ENCODE measurements at places on chromosomes 16 and 17. TPM values are rescaled to one million over a fixed set of nuclear protein-coding genes. Genes with fewer than 3 reads are reported as not detected.

The ARL6IP1 gene
- 20.1 TPM for polyA plus RNA-seq

The SKAP1 gene
- polyA plus RNA-seq, result not detected

The KCNJ12 gene
- 5.2 TPM for polyA plus RNA-seq

The ITGAD gene
- 0.05 TPM for polyA plus RNA-seq

The TP53TG3B gene
- polyA plus RNA-seq, result not detected

The RHBDL3 gene
- polyA plus RNA-seq, result not detected

The PDILT gene
- polyA plus RNA-seq, result not detected

The SHISA9 gene
- polyA plus RNA-seq, result 0.13 TPM

The KRT31 gene
- polyA plus RNA-seq, result 0.23 TPM

The FLII gene
- 379 TPM for polyA plus RNA-seq

The MT1F gene
- polyA plus RNA-seq, result 1.1 TPM

GRCh38 chr17:62052765-62053338 is 12.2 kb downstream of the MED13 start:
- DNase-seq, result no peak

- DNase-seq, result no peak
Measured at GRCh38 chr17:43791589-43791988, 11.4 kb downstream of the CFAP97D1 start.

GRCh38 chr17:45906927-45907622 is 12.7 kb downstream of the MAPT start:
- DNase-seq, result no peak

DNA sequence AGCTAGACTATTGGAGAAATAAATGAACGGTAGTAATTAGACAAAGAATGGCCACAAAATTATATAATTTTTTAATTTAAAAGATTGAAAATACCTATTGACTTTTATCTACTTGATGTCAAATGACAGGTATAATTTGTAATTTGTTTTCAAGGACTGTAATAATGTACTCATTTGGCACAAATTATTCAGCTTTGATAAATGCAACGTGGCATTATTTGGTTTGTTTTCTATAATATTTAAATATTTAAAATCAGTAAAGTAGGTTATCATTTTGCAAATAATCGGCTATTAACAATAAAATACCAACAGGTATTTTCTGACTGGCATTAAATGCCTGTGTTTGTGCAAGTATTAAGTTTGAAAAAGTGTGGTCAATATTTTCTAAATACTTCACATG is 60.6 kb downstream of the CDH11 start:
- DNase-seq, result no peak

DNA sequence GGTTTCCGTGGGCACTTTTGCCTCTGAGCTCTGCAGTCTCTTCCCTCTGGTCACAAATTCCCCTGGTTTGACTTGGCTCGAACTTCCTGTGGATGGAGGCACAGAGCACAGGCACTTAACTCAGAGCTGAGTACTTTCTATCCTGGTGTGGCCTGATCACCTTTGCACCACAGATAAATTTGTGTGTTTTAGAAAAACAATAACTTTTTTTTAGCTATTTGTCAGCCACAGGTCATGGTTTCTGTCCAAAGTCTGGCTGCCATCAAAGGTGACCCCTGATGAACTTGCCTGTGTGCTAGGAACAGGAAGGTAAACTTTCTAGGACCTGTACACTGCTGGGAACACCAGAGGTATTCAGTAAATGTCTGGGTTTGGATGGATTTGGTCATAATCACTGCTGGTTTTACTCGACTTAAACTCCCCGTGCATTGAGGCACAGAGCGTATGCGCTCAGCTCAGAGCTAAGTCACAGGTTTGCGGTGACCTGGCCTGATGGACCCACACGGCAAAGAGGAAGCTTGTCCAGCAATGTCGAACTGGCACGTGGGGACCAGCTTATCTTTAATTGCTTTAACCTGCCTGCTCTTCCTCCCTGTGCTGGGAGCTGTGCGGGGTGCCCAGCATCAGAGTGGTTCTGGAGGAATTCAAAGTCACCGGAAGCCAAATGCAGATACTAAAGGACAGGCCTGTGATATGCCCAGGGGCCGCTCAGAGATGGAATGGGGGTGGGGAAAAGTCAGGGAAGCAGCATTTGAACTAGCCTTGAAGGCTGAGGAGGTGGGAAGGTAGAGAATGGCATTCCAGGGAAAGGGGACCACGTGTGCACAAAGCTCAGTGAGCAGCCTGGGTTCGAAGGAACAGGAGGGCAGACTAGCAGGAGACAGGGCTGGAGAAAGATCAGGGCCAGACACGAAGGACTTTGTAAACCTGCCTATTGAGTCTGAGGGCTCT is 12.9 kb downstream of the SLC13A5 start:
- no peak for DNase-seq

DNA sequence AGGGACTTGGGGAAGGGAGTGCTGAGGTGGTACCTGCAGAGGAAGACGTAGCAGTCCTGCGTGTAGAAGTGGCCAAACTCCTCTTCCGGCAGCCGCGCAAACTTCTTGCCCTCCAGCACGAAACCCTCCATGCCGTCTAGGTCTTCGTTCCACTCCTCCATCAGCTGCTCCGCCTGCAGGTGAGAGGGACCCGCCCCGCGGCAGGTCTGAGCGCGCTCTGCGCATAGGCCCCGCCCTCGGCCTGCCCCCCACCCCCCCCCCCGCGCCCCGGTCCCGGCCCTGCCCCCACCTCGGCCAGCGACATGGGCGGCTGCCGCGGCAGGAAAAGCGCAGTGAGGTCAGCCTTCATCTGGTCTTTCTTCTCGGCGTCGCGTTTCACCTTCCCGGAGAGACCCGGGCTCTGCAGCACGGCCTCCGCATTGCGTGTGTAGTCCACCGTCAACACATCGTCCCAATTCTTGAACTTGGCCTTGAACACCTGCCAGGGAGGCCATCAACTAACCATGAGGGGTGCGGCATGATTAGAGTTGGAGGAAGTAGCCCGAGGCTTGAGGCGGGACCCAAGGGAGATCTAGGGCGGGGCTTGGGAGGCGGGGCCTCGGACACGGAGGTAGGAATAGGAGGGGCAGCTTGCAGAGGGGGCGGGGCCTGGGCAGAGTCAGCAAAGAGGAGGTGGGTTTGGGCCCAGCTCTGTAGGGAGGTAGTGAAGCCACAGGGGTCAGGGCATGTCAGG is 11.5 kb downstream of the FLII start:
- peak; percentile 79 for DNase-seq

- DNase-seq, result no peak
Measured at GRCh38 chr17:66524877-66525276, 222.5 kb downstream of the PRKCA start.

DNA sequence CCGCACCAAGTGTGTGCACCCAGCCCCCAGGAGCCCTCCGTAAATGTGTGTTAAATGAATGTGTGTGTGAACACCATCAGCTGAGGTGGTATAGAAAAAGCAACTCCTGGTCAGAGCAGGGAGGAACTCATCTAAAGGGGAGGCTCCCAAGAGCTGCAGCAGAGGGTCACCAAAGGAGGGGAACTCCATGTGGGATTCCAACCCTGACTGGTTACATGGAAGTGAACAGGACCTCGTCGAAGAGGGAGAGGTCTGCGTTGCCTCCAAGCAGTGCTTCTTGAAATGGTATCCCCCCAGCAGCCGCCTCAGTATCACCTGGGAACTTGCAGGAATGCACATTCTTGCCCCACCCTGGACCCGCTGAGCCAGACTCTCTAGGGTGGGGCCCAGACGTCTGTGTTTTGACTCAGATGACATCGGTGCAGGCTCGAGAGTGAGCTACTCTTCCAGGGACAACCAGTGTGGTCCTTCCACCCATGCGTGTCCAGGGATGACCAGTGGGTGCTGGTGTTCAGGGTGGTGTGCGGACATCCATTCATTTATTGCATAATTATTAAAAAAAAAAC is 30.8 kb downstream of the ADCY9 start:
- no peak for DNase-seq

DNA sequence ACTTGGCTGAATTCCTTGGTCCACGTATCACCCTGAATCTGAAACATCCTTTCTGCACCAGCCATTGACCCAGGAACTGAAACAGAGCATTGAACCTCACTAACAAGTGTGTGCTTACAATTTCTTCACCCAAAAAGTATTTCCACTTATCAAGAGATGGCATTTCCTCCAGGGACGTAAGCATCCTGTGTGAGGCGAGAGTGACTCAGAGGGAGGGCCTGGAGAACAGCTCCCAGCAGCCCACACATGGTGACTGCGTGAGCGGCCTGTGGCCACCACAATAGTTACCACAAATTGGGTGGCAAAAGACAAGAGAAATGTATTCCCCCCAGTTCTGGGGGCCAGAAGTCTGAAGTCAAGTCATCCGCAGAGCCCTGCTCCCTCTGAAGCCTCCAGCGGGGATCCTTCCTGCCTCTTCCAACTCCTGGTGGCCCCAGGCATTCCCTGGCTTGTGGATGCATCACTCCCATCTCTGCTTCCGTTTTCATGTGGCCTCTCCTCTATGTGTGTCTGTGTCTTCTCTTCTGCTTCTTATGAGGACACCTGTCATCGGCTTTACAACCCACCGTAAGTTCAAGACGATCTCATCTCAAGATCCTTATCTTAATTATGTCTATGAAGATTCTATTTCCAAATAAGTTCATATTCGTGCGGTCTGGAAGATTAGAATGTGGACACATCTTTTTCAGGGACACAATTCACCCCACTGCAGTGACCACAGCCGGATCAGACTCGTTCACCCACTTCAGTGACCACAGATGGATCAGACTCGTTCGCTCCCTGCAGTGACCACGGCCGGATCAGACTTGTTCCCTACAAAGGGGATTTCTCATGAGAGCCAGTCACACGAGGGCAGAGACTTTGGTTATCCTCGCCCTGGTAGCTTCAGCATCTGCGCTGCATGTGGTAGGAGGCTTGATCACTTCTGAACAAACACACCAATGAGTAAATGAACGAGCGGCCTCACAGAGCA is 122.6 kb upstream of the FOXF1 start:
- DNase-seq, result no peak

DNA sequence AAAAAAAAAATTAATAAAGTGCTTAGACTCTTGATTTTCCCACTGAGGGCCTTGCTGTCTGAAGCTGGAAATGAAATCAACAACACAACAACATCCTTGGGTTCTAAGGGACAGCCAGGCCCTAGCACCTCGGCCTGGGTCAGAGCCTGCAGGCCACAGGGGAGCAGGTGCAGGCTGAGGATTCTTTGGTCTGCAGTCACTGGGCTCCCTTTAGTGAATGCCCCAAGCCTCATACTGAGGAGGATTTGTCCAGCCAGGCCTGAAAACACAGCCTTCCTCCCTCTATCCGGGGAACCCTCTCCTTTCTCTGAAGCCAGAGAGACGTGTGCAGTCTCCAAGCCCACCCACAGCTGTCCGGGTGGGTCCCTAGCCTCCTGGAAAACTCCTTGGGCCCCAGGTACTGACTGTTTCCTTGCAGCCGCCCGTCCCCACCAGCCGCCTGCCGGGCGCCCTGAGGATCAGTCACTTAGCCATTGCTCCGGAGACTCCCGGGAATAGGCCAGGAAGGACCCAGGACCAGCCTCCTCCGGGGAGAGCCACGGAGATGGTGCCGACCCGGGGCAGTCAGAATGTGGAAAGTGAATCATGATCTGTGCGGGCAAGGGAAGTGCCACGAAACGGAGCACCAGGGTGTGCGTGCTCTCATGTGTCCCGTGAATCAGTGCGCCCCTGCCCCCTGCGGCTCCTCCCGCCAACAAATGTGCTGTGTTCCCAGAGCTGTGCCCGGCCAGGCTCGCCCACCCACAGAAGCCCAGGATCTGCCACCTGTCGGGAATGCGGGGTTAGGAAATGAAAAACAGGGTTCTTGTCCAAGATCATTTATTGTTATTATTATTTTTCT is 91.0 kb downstream of the RTN4RL1 start:
- no peak for DNase-seq

- no peak for DNase-seq
Measured at GRCh38 chr17:39543664-39544063, 64.1 kb downstream of the NEUROD2 start.

- DNase-seq, result no peak
Measured at GRCh38 chr17:876272-876671, 94.1 kb downstream of the MRM3 start.

- peak; percentile 88 for DNase-seq
Measured at GRCh38 chr17:1039511-1040215, 42.7 kb downstream of the TIMM22 start.

DNA sequence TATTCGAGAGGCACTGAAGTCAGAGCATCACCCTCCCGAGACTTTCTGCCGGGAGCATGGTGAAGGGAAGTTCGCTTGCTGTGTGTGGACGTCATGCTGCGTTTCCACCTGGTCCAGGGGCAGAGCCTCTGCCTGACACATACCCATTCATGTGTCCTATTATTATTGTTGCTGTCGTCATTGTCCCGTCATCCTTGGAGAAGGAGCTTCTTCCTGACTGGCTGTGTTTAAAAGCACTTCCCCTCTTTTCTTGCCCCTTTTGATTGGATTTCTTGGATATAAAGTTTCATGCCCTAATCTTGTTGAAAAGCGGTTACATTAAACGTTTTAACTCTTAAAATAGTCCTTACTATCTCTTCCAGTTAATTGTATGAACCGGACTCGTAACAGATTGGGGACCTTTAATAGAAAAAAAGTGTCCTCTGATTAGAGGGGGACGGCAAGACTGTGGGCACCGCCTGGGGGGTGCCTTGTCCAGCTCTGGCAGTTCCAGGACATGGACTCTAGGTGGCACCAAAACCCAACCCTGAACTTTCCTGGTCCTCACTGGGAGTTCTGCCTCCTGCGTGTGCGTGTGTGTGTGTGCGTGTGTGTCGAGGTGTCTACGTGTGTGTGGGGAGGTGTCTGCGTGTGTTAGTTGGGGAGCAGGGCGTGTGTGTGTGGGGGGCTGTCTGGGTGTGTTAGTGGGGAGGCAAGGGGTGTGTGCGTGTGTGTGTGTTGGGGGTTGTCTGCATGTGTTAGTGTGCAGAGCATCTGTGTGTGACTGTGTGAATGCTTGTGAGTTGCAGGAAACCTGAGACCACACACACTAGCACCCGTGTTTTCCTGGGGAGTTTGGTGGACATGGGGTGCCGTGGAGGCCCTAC is 133.3 kb upstream of the CIBAR2 start:
- peak; percentile 82 for DNase-seq

DNA sequence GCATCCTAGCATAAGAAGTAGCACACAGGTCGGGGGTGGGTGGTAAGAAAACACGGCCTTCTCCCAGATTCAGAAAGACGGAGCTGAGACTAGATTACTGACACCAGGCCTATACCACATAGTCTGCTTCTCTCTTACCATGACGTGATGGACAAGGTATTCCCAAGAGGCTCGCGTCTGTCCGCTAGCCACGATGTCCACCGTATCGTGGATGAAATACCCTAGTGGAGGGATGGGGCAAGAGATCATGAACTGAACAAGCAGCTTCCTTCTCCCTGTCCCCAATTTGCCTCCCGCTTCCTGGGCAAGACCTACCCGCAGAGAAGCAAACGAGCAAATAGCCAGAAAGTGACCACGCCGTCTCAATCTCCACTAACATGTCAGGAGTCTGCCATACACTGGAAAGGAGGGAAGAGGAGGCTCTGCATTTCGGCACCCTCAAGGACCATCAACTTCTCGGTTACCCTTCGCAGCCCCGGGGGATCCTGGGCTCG is 820 bp downstream of the TLCD1 start:
- DNase-seq, result no peak

GRCh38 chr16:22355487-22355908 is 18.9 kb downstream of the CDR2 start:
- DNase-seq, result no peak
